Retina (tissue), 1 donor: ENCODE measurements at places on chromosomes 13 and 19.

DNA sequence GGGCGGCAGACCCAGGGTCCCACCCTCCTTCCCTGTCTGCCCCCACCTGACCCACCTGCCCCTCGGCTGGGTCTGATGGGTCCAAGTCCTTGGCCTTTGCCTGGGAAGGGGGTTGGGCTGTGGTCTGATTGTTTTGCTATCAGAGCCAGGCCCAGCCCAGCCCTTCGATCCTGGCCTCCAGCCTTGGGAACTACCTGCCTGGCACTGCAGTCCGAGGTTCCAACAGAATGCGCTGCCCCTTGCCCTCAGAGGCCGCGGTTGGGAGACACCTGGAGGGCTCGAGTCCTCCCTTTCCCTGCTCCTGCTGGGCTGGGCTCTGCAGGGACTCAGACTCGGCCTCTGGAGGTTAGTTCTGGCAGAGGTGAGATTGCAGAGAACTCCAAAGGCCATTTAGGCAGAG is 1.6 kb downstream of the CCL25 start:
- no peak for DNase-seq

DNA sequence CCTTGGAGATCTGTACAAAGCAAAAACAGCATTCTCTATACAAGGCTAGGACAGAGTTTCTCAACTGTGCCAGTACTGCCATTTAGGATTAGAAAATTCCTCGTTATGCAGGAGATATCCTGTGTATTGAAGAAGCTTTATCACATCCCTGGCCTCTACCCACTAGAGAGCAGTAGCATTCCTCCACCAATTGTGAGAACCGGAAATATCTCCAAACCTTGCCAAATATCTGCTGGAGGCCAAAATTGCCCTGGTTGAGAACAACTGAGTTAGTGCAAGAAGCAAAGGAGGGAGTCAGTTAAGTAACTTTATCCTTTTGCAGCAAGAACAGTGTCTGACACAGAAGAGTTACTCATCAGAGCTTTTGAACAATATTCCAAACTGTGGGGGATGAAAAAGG is 16.2 kb upstream of the FREM2 start:
- DNase-seq = no peak

DNA sequence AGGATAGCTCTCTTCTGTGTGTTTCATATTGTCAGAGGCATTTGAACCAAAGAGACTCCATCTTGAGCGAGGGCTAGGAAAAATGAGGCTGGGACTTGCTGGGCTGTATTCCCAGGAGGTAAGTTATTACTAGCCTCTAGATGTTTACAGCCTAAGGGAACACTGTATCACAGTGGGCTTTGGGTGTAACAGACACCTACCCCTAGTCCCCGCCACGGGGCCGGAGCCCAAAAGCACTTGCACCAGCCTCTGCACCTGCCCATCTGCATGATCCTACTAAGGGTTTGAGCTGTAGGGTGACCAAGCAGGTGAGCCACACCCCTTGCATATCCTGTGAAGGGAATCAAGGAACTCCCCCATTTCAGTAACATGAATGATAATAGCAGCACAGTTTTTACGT is 1972.2 kb downstream of the OLFM4 start:
- DNase-seq = no peak

- no peak for DNase-seq
Observed at GRCh38 chr13:46015366-46015765, 37.2 kb downstream of the ZC3H13 start.

GRCh38 chr13:110231348-110232047 is 75.5 kb downstream of the COL4A1 start:
- DNase-seq = no peak

DNA sequence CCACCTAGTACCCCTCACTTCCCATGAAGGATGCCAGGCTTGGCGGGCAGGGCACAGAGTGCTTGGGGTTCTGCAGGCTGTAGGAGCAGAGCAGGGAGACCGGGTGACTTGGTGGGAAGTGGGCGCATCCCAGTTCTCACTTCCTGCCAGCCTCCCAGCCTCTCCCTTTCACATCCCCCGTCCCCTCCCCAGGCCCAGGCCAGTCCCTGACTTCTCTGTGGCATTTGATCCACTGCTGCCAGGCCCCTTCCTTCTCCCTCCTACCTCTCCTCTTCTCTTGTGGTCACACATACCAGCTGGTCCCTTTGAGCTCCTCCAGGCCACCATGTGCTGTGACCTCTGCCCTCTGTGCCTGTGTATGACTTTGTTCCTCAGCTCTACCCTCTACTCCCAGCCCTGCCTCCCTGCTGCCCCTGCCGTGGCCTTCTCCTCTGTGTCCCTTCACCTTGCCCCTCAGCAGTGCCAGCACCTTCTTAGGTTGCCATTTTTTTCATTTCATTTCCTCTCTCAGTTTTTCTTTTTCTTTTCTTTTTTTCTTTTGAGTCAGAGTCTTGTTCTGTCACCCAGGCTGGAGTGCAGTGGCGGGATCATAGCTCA is 19.5 kb downstream of the MYO1F start:
- DNase-seq = no peak

GRCh38 chr19:45333609-45334303 is 6.8 kb upstream of the KLC3 start:
- DNase-seq = no peak

- no peak for DNase-seq
Observed at GRCh38 chr19:33954686-33955085, 158.0 kb downstream of the KCTD15 start.

- peak; percentile 61 for DNase-seq
Observed at GRCh38 chr19:31354799-31355664, 5.8 kb upstream of the TSHZ3 start.

DNA sequence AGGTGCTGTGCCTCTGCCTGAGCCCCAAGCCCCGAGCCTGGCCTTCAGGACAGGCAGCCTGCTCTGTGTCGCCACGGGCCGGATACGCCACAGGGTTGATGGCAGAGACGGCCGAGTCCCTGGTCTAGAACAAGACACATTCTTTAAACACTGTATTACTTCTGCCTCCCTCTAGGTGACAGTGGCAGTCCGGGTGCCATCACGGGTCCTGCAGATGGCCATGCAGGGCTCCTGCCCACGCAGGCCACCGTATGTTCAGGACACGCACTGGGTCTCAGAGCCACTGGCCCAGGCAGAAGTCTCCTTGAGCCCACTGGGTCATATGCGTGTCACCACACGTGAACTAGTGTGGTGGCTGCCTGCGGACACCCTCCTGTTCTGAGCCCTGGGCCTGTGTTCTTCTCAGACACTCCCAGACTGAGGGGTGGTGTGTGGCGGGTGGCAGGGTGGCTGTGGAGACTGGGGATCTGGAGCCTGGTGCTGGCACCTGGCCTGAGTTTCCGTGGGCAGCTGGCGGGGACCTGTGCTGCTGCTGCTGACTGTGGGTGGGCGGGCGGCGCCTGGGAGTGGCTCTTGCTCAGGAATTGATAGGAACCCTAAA is 4.4 kb downstream of the PLEKHJ1 start:
- no peak for DNase-seq

GRCh38 chr13:47705185-47705584 is 295.9 kb downstream of the SUCLA2 start:
- DNase-seq = no peak

- no peak for DNase-seq
Observed at GRCh38 chr13:111177921-111178320, 62.8 kb downstream of the ARHGEF7 start.

GRCh38 chr19:49064029-49064629 is 489 bp downstream of the NTF4 start:
- DNase-seq = no peak

GRCh38 chr13:80348314-80348713 is 7.4 kb upstream of the SPRY2 start:
- DNase-seq = no peak

DNA sequence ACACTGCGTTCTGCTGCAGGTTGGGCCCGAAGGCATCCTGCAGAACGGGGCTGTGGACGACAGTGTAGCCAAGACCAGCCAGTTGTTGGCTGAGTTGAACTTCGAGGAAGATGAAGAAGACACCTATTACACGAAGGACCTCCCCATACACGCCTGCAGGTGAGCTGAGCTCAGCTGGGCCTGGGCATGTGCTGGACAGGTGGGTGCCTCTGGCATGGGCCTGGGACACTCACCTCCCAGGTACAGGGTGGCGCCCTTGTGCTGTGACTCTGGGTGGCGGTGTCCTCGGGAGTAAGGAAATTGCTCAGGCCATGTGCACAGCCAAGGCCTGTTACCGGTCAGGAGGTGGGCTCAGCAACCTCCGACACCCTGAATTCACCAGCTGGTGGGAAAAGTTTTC is 14.2 kb downstream of the UPF1 start:
- DNase-seq = no peak

- no peak for DNase-seq
Observed at GRCh38 chr13:46182491-46182877, 507 bp upstream of the LCP1 start.

- DNase-seq = no peak
Observed at GRCh38 chr13:39816936-39817335, 161.5 kb downstream of the COG6 start.

DNA sequence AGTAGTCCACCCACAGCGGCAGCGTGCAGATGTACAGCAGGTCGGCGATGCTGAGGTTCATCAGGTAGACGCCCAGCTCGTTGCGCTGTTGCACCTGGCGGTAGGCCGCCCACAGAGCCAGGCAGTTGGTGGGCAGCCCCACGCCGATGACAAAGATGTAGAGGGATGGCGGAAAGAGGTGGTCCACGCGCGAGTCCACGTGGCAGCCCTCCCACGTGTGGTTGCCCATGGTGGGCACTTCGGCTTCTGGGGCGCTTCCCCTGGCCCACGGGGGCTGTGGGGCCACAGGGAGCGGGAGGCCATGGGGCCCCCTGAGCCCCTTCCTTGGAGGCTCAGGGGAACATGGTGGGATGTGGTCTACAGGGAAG is 7.0 kb upstream of the OPA3 start:
- DNase-seq = no peak

GRCh38 chr13:22175241-22175640 is 504.4 kb downstream of the FGF9 start:
- no peak for DNase-seq

- no peak for DNase-seq
Observed at GRCh38 chr13:109123971-109124370, 494.6 kb downstream of the MYO16 start.

DNA sequence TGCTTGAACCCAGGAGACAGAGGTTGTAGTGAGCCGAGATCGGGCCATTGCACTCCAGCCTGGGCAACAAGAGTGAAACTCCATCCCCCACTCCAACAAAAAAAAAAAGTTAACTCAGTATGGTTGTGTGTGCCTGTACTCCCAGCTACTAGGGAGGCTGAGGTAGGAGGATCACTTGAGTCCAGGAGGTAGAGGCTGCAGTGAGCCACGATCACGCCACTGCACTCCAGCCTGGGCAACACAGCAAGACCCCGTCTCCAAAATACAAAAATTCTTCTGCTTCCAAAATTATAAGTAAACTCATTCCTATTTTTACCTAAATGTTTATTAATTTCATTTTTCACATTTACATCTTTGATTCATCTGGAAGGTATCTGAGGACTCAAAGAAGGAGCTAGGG is 14.4 kb downstream of the PNMA8A start:
- no peak for DNase-seq

DNA sequence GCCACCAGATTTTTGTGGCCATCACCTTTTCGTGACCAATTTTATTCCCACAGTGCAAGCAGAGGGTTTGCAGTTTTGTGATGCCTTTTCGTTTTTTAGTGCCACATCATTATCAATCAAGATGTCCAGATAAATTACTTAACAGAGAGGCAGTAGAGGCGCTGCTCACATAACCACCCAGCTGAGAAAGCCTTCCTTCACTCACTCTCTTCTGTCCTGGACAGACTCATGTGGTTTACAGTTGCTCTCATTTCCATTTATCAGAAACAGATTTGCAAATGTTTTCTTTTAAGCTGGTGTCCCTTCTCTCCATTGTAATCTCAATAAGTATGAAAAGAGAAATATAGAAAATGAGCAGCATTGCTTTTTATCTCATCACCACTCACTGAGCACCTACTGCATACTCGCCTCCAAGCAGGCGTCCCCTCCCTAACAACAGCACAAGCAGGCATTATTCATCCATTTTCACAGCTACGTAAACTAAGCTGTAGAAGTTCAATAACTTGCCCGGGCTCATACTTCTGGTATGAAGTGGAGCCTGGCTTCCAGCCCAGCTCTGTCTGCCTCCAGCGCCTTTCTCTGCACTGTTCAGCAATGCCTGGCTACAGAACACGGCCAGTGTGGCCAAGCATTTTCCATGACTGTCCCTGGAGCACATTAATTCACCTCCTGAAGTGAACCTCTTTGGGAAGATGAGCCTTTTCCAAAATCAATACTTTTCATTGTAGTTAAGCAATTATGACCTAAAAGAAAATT is 34.6 kb upstream of the KATNAL1 start:
- DNase-seq = no peak

DNA sequence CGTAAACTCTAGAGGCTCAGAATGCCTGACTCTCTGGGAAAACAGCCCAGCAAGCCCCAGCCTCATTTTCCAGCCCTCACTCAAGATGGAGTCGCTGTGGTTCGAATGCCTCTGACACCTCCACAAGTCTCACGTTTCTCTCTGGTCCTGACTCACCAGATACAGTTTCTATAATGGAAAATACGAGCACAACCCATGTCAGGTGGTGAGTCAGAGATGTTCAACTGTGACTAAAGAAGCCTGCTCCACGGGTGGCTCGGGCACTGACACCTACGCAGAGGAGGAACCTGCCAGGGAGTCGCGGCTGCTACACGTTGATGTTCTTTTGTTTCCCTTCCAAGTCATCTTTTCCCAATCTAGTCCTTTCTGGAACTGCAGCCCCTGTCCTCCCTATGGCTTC is 87.1 kb upstream of the STK24 start:
- no peak for DNase-seq

GRCh38 chr13:90448466-90449037 is 898.9 kb upstream of the MIR17HG start:
- no peak for DNase-seq

- DNase-seq = no peak
Observed at GRCh38 chr19:17479325-17479791, 9.0 kb downstream of the SLC27A1 start.

DNA sequence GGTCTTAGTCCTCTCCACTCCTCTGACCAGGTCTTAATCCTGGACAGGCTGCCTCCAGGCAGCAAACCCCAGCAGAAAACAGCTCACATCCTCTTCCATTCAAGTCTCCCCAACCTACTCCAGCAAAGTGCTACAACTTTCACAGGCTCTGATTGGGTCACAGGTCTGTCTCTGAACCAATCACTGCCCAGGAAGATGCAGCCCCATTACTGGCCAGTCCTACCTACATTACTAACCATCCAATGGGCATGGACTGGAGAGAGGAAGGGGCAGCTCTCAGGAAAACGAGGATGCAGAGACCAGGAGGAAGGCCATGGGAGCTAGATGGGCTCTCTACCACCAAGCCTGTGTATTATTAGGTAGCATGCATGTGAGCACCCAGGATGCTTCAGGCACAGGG is 12.2 kb downstream of the MED26 start:
- DNase-seq = no peak

- DNase-seq = no peak
Observed at GRCh38 chr13:98774776-98775175, 22.3 kb upstream of the SLC15A1 start.
